Nephron progenitor cell (in vitro differentiated cells): ENCODE measurements at places on chromosomes 13 and 19.

GRCh38 chr13:112802802-112803195, 113.0 kb downstream of the ATP11A start:
- peaks cover 5% of the 10 kb centered on the region for H3K27me3 ChIP-seq
- H3K4me1 ChIP-seq = peaks cover 31% of the 10 kb centered on the region
- DNase-seq = no peak
- H3K36me3 ChIP-seq = peaks cover 60% of the 10 kb centered on the region
- H3K4me3 ChIP-seq = no peak overlapping the region

DNA sequence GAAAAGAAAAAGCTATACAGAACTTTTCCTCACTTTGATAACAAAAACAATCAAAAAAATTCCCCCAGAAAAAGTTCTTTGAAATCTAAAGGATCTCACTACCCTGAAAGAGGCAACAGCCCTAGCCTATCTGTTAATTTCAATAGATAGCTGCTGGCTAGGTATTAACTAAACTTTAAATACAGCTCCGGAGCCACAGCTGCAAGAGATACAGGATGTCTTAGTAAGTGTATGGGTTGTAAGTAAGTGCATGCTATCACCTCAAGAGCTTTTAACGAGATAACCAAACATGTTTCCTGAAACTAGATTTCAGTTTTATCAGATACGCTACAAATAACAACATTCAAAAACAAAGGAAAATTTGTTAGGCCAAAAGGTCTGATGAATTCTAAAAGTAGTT, 148.4 kb downstream of the KLF12 start:
- H3K4me3 ChIP-seq = no peak overlapping the region
- H3K36me3 ChIP-seq = peaks cover 11% of the 10 kb centered on the region
- H3K4me1 ChIP-seq = peaks cover 26% of the 10 kb centered on the region
- H3K27me3 ChIP-seq = no peaks in the 10 kb centered on the region
- DNase-seq = no peak

- peaks cover 10% of the 10 kb centered on the region for H3K36me3 ChIP-seq
- H3K4me3 ChIP-seq = no peak overlapping the region
- no peak overlapping the region for H3K27ac ChIP-seq
- peaks cover 3% of the 10 kb centered on the region for H3K27me3 ChIP-seq
These were observed 244.5 kb downstream of the SPRY2 start for GRCh38 chr13:80096383-80096782.

- DNase-seq = no peak
- H3K4me1 ChIP-seq = no peaks in the 10 kb centered on the region
- H3K36me3 ChIP-seq = no peaks in the 10 kb centered on the region
These were observed 368.9 kb downstream of the COG6 start for GRCh38 chr13:40024204-40024966.

DNA sequence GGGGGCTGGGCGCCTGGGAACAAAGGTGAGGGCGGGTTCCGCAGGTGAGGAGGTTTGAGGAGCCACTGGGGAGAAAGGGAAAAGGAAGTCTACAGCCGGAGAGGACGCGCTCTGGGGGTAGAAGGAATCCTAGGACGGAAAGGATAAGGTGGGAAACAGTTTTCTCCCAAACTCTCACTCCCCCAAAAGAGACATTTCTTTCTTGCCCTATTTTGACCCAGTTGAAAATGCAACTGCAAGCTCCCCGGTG, 651 bp upstream of the POLR1D start:
- peak overlapping the region; percentile 89 for H3K4me3 ChIP-seq
- H3K27me3 ChIP-seq = peaks cover 2% of the 10 kb centered on the region
- H3K36me3 ChIP-seq = peaks cover 38% of the 10 kb centered on the region
- H3K4me1 ChIP-seq = peaks cover 53% of the 10 kb centered on the region
